ENCODE measurements at places on chromosomes 6 and 20.

- no peak for DNase-seq
Observed at GRCh38 chr6:161901740-161902426, 628.0 kb upstream of the AGPAT4 start.

DNA sequence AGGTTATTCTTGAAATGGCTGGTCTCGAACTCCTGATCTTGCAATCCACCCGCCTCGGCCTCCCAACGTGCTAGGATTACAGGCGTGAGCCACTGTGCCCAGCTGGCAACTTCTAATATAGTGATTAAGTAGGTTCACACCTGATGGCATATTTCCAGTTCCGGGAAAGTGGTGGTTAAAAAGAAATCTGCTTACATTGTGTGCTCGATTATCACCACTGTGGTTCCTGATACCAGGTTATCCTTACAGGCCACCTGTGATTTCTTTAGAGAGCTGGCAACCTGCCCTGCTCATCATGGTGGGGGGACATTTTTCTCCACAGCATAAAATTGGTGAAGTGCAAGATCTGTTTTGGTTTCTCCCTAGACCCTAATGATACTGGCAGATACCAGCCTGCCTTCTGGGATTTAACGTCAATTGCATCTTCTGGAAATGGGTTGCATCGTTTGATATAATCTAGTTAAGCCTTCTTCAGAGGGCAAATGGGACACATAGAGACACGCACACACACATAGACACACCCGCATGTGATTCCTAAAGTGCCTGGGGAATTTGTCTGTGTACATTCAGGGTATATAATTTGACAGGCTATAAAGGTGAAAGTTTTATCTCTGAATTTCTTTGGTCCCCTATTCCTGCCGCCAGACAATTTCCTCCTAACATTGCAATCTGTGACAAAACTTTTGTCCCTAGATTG, 49.7 kb upstream of the CITED2 start:
- no peak for DNase-seq

DNA sequence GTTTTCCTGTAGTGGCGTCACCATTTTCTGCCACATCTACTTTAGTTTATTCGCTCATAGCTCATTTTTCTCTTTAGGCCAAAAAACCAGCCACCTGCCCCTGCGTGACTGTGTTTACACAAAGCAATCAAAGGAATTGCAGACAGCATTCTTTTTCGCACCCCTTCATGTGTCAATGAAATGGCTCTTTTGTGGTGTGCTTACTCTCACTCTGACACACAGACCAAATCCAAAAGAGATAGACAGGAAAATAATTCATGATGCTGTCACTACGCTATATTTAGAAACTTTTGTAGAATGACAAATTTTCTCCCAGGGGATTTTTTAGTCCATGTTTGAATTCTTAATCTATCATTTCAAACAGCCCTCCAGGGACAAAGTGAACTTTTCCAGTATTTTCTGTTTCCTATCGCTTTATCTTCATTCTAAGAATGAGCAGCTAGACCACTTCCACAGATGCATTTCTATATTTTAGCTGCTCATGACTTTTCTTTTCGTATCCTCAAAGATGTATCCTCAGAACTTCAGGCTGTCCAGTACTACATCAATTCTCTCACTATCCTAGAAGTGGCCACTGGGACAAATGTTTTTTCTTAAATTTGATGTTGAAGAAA, 37.9 kb upstream of the KHDRBS2 start:
- DNase-seq, result no peak

- no peak for DNase-seq
Observed at GRCh38 chr6:28323813-28324424, 12.0 kb downstream of the ZSCAN31 start.

DNA sequence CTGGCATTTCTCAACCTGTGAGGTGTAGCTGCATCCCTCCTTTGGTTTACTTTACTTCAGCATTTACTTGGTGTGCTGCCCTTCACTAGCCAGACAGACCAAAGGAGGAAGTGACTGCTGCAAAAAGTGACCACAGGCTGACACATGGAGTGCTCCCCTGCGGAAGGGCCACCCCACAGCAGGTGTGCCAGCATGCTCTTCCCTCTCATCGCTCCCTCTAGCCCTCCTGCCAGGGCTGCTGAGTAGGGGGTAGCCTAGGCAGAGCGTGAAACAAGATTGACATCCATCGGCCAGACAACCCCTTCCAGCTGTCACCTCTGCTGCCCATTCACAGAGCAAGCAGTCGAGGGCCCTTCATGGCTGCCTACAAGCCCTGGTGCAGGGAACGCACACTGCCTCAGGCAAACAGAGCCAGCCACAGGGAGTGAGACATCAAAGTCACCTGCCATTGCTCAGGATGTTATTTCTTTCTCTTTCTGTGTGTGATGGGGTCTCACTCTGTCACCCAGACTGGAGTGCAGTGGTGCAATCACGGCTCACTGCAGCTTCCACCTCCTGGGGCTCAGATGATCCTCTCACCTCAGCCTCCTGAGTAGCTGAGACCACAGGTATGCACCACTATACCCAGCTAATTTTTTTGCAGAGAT, 102.0 kb upstream of the RPS6KA2 start:
- no peak for DNase-seq

DNA sequence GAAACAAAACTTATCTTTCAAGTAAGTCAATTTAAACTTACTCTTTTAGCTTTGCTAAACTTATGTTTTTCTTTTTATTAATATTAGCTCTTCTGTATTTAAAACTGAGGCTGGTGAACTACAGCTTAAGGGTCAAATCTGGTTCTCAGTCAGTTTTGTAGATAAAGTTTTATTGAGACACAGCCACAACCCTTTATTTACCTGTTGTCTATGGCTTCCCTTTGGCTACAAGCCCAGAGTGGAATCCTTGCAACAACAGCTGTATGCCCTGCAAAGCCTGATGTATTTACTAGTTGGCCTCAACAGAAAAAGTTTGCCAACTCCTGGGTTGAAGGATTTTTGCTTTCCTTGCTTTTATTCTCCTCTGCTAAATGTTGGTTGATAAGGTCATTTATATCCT, 491.4 kb upstream of the RNF217 start:
- DNase-seq, result no peak

- DNase-seq, result no peak
Observed at GRCh38 chr6:24905483-24905882, 30.3 kb downstream of the RIPOR2 start.

DNA sequence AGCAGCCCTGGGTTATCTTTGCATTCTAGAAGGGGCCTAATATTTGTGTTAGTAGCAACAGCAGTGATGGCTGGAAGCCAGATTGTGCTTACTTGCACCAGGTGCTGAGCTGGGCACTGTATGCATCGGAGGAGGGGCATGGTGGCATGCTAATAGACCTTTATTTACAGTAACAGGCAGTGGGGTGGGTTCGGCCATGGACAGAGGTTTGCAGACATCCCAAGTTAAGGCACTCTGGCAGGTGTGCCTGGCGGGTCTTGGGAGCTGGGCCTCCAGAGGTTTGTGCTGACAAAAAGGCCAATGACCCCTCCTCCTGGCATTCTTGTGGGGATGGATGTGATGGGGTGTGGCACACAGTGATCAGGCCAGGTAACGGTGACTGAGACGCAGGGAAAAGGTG, 39.0 kb upstream of the CD93 start:
- DNase-seq, result no peak

- no peak for DNase-seq
Observed at GRCh38 chr6:156883497-156884252, 106.5 kb downstream of the ARID1B start.

DNA sequence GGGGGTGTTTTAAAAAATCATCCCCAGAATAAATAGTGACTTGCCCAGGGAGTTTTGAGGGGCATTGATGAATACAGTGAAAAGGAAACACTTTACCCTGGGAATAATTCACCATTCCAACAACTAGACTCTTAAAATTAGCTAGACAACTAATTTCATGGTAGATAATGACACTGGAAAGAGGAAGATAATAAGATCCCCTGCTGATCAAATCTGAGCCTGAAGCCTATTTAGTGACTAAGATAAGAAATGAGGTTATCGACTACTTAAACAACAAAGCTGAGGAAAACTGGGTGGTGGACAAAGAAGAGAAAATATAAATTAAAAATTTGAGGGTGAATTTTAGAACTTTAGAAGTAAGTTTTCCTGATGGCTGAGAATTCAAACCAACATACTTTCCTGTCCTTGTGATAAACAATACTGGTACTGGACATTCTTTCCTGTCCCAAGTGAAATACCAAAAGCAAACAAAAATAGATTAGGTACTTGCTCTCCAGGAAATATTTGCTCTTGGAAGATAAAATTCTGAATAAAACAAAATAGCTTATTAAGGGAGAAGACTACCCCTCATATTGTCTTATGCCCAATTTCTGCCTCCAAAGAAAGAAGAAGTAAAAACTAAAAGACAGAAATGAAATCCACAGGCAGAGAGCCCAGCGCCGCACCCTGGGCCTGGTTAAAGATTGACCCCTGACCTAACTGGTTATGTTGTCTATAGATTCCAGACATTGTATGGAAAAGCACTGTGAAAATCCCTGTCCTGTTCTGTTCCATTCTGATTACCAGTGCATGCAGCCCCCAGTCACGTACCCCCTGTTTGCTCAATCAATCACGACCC, 64.0 kb upstream of the ADGRF4 start:
- no peak for DNase-seq

GRCh38 chr6:20565342-20565741, 31.1 kb downstream of the CDKAL1 start:
- DNase-seq, result no peak

- no peak for DNase-seq
Observed at GRCh38 chr6:111861431-111861885, 11.8 kb downstream of the FYN start.

DNA sequence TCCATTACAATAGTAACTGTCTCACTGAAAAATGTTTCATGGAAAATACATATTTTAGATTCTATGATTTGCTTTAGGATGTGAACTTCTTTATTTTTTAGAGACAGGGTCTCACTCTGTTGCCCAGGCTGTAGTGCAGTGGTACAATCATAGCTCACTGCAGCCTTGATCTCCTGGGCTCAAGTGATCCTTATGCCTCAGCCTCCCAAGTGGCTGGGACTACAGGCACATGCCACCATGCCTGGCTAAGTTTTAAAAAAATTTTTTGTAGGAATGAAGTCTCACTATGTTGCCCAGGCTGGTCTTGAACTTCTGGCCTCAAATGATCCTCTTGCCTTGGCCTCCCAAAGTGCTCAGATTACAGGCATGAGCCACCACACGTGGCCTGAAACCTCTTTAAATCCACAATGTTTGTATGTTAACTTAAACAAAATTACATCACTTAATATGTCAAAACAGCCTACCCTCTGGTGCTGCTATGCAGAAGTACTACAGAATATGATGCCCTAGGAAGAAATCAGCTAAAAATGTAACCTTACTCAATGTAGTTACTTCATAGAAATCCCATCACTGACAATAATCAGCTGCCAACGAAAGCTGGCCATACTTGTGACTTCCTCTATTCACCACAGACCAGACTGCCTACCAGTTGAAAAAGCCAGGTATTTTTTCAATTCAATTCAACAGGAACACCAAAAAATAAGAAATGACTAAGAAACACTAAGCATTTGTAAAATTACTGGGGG, 17.6 kb downstream of the EEF1A1 start:
- DNase-seq, result no peak

DNA sequence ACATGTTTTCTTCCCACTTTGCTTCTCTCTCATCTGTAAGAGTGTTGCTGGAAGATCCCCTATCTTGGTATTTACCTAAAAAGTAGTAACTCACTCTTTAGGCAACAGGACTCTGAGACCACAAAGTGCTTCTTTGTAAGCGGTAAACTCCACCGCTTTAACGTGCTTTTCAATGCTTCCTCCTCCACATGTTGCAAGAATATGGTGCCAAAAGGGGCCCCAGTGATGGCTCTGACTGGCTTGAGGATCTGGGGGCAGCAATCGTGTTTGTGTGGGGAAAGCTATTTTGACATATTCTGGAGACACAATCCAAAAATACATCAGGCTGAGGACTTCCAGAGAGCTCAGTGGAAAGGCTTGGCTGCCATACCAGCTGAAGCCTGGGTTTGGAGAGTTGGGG, 12.4 kb upstream of the CPNE5 start:
- DNase-seq, result no peak

GRCh38 chr6:125095580-125096301, 57.8 kb upstream of the TPD52L1 start:
- no peak for DNase-seq

- DNase-seq, result no peak
Observed at GRCh38 chr6:157884756-157885155, 61.7 kb downstream of the SNX9 start.

DNA sequence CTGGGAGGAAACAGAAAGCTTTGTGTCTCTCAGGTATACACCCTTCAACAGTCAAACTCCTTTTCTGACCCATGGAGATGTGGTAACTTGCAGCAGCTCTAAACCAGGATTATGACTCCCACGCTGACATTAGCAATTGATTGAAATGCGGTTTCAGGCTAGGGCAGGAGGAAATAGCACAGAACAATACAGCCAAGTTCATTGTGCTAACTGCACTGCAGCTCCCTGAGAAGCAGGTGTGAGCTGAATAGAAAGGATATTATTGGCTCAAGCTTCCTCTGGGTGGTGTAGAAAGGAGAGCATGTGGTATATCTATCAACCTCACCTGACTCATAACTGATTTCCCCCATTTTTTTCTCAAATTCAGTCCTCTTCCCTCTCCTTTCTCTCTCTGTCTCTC, 612.3 kb upstream of the BTBD3 start:
- no peak for DNase-seq

GRCh38 chr6:143515061-143515760, 3.7 kb upstream of the FUCA2 start:
- DNase-seq, result no peak

GRCh38 chr20:39752262-39752876, 790.2 kb downstream of the DHX35 start:
- no peak for DNase-seq

- DNase-seq, result no peak
Observed at GRCh38 chr20:24733416-24733815, 215.7 kb upstream of the CST7 start.

DNA sequence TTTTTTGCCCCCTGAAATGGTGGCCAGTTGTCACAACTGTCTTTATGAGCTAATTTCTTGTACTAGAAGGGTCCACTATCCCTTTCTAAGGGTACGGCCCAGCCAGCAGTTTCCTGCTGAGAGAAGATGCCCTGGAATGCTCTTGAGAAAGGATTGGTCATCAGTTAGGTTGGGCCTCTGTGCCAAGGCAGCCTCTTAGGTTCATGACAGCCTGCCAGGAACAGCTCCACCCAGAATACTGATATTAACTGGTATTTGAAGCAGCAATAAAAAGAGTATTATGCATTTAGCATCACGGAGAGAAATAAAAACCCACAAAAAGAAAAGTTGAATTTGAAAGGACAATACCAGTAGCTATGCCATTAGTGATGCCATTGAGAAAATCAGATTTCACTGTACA, 9.0 kb upstream of the HINT3 start:
- DNase-seq, result no peak
